ENCODE measurements at places on chromosomes 2 and 18.

GRCh38 chr2:62304429-62305417 lies 108.8 kb downstream of the B3GNT2 start:
- DNase-seq = peak; percentile 41

GRCh38 chr2:217459680-217460405 lies 543.0 kb downstream of the TNS1 start:
- DNase-seq = no peak

- DNase-seq = peak; percentile 19
Observed at GRCh38 chr18:9069601-9070000, 32.9 kb upstream of the NDUFV2 start.

DNA sequence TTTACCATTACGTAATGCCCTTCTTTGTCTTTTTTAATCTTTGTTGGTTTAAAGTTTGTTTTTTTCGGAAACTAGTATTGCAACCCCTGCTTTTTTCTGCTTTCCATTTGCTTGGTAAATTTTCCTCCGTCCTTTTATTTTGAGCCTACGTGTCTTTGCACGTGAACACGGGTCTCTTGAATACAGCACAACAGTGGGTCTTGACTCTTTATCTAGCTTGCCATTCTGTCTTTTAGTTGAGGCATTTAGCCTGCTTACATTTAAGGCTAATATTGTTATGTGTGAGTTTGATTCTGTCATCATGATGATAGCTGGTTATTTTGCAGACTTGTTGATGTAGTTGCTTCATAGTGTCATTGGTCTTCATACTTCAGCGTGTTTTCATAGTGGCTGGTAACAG lies 37.5 kb upstream of the TTC39C start:
- no peak for DNase-seq
